ENCODE measurements at places on chromosomes 16 and 17. TPM values are rescaled to one million over a fixed set of nuclear protein-coding genes. Genes with fewer than 3 reads are reported as not detected.

KCNH6 gene
- polyA plus RNA-seq: 1.4 TPM

FTO gene
- polyA plus RNA-seq: 87.3 TPM

IRF8 gene
- 5.5 TPM for polyA plus RNA-seq

MT1M gene
- polyA plus RNA-seq: not detected

KRTAP4-4 gene
- polyA plus RNA-seq: not detected

TP53TG3C gene
- not detected for polyA plus RNA-seq

- DNase-seq: peak; percentile 65
Observed at GRCh38 chr17:70168977-70169708, at the start of gene KCNJ2. Gene KCNJ2, plus strand, starts transcription at chr17:70169532. Its CDS starts 5,508 bp downstream, at chr17:70175040.

DNA sequence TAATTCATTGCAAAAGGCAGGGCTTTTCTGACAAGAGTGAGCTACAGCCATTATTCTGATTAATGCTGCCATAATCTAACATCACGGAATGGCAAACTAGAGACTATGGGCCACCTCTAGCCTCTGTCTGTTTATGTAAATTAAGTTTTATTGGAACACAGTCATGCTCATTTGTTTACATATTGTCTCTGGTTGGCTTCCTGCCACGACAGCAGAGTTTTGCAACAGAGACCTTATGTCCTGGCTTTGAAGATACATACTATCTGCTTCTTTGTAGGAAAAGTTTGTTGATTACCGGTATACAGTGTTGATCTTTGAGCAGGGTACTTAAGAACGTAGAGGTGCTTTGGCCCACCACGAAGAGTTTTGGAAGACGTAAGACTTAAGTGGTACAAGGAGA is 715.9 kb upstream of the RBFOX1 start:
- no peak for DNase-seq

- no peak for DNase-seq
Observed at GRCh38 chr17:2874189-2874686, 78.0 kb downstream of the RAP1GAP2 start.

DNA sequence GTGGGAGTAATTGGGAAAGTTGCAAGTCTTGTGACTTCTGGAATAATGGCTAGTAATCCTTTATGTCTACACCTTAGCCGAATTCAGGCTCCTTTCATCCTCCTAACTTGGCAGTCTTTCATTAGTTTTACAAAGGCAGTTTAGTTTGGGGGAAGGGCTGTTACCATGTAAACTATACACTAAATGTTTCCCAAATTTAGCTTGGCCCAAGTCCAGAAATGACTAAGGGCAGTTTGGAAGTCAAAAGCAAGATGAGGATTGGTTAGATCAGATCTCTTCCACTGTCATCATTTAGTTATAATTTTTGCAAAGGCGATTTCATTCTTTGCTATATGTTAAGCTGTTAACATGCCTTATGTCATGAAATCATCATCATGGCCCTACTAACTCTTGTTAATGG is 115.4 kb upstream of the CACNG3 start:
- DNase-seq: no peak

DNA sequence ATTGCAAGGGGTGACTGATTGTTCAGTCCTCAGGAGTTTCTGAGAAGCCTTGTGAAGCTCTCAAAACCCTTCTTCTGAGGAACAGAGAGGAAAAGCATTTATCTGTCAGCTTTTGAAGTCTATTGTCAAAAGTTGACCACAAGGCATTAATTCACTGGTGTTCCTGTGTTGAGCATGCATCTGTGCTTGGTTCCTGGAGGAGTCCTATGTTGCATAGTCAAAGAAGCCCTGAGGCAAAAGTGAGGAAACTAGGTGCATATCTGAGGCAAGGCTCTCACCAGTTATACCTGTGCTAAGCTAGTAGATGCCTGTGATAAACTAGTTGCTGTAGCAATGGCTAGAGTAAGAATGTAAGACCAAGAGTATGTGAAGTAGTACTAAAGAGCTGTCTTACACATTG is 1.8 kb upstream of the HEATR6 start:
- DNase-seq: no peak

DNA sequence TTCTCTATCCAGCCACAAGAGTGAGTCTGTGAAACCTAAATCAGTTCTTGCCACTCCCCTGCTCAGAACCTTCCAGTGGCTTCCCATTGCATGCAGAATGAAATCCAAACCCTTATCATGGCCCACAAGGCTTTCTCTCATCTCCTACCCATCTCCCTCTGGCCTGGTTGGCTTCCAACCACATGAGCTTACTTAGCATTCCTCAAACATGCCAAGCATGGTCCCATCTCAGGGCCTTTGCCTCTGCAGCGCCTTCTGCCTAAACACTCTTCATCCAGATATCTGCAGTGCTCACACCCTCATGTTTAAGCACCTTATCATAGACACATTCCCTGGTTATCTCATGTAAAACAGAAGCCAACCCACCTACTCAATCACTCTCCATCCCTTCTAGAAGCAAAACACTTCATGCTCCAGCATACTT is 15.5 kb downstream of the TK2 start:
- DNase-seq: no peak

GRCh38 chr17:78751447-78752161 is 30.5 kb downstream of the CYTH1 start:
- DNase-seq: no peak

DNA sequence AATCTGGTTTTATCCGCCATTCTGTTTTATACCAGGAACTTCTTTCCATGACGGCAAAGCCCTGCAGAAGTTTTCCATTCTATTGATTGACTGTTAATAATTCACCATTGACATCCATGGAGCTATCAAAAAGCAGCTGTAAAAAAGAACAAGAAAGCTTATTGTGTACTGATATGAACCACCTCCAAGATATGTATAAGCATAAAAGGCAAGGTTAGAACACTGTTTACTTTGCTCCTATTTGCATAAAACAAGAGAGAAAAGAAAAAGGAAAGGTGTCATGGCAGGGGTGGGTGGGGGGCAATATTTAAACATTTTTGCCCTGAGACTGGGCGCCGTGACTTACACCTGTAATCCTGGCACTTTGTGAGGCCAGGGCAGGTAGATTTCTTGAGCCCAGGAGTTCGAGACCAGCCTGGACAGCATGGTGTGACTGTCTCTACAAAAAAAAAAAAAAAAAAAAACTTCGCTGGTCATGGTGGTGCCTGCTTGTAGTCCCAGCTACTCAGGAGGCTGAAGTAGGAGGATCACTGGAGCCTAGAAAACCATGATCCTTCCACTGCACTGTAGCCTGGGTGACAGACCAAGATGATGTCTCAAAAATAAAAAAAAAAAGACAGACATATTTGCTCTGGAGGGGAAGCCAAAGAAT is 52.5 kb downstream of the TMEM114 start:
- no peak for DNase-seq

DNA sequence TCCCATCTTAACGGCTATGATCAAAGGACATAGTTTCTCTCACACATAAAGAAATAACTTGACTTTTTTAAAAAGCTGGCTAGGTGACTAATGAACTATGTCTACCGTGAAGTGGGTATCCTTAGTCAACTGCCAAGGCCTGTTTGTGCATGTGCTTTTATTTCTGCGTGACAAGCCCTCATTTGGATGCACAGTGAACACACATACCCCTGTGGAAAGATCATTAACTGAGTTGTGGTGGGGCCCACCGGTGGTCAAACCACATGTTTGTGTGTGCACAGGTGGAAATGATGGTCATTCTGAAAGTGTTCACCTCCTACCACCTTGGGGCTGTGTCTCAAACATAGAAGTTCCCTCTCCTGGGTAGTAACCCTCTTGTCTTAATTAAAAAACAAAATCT is 256.1 kb upstream of the SALL1 start:
- DNase-seq: no peak

GRCh38 chr16:72111657-72112451 is 18.2 kb downstream of the DHX38 start:
- no peak for DNase-seq

DNA sequence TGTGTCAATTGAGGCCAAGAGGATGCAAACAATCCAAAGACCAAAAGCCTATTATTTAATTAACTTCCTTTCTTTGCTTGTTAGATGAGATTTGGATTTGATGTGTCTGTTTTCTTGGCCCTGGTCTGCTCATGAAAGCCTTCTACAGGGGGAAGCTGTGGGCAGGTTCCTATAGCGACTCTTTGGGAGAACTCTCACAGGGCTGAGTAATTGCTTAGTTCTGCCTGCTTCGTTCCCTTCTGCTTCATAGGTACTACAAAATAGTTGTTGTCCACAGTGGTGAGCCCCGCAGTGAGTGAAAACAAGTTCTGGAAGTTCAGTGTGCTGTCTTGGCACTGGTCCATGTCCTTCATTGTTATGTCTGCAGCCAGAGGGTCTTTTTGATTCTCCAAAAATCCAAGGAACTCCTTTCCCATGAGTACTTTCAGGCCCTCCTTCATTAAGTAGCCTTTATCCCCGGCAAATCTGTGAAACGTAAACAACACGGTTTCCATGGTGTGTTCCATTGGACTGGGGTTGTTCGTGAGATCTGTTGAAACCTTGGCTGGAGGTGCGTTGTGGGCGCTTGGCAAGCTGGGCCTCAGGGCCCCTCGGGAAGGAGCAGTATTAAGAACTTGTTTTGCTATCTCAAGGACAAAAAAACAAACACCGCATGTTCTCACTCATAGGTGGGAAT is 30.0 kb upstream of the ANKRD40CL start:
- no peak for DNase-seq

DNA sequence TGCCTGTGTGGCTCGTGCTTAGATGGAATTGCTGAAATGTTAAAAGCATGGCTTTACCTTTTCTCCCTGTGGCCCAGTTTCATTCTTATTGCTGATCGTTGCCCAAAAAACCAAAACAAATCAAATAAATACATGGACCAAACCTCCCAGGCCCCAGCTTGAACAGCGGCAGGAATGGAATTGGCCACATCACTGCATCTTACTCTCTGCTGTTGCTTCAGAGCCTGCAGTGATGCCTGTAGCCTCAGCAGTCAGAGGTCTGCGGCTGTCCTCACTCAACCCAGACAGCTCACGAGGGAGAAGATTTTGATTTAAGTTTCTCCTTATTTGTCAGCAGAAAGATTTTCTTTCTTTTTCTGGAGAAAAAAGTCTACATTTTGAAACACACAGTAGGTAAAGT is 91.5 kb downstream of the NPIPB11 start:
- no peak for DNase-seq

GRCh38 chr16:89230255-89230654 is 12.8 kb downstream of the ZNF778 start:
- DNase-seq: no peak

GRCh38 chr16:56048425-56049105 is 142.7 kb upstream of the GNAO1 start:
- no peak for DNase-seq

GRCh38 chr17:10992106-10992880 is 154.4 kb upstream of the PIRT start:
- peak; percentile 31 for DNase-seq

DNA sequence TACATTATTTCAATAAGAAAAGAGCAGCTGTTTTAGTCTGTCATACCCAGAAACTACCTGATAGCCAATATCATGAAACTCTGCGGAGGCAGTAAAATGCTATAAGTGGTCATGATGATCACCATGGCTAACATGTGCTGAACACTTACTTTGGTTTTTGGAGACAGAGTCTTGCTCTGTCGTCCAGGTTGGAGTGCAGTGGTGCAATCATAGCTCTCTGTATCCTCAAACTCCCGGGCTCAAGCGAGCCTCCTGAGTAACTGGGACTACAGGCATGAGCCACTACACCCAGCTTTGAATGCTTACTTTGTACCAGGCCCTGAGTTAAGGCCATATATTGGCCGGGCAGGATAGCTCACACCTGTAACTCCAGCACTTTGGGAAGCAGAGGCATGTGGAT is 101.2 kb upstream of the DHX40 start:
- DNase-seq: no peak

DNA sequence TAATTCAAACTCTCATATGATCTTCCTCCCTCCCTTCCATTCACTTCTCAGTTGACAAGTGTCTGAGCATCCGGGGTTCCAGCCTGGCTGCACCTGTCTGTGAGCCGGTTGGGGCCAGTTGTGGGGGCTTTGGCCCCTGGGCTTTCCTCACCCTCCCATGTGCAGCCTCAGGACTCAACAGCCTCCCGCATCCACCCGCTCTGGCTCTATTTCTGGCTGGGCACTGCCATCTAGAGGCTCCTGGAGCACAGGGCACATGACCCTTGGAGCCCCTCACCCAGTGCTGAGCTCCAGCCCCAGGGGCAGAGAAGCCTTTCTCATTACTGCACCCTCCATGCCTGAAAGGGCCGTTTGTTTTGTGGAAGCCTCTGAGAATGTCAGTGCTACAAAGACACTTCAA is 43.3 kb downstream of the HAPSTR1 start:
- DNase-seq: no peak

DNA sequence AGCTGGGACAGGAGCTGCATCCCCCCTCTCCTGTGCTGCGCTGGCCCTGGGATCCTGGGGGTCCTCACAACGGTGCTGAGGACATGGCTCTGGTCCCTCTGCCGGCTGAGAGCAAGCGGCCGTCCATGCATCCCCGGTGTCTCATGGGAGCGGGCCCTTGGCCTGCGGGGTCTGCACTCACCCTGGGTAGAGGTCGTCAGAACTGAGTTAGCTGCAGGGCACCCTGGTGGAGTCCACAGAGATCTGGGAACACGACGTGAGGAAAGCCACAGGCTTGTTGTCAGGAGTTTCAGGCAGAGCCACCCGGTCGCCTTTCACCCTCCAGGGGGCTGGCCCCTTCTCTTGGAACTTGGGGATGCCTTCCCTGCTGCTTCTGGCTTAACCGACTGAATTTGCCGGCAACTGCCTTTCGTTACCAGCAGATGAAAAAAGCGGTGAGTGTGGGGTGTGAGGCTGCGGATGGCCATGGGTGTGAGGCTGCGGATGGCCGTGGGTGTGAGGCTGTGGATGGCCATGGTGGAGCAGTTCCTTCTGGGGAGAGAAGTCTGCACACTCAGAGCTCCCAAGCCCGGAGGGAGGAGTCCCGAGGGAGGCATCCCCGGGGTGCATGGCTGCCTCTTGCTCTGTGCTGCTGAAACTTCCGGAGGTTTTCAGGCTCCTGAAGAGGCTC is 81.7 kb downstream of the LMF1 start:
- DNase-seq: no peak

- DNase-seq: no peak
Observed at GRCh38 chr17:69130627-69131296, 10.9 kb downstream of the ABCA6 start.

GRCh38 chr17:33858682-33859081 is 396.4 kb upstream of the CCL2 start:
- no peak for DNase-seq

GRCh38 chr17:82648742-82649331 is 593 bp upstream of the WDR45B start:
- DNase-seq: no peak

- DNase-seq: no peak
Observed at GRCh38 chr17:41457676-41458075, 9.5 kb downstream of the KRT32 start.

DNA sequence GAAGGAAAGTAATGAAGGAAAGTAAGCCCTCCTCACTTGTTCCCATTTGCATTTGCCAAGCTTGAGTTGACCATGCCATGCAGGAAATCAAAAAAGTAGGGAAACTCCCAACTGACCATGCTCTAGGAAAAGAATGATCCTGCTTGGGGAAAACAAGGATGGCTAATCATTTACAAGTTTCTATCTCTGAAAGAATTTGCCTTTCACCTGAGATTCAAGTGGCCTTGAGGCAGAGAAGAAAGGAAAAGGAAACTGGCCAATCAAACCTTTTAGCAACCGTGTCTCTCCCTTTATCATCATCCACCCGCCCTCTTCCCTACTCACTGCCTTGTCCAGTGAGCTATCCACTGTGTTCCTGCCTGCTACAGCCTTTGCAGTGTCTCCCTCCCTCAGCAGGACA is 757.2 kb upstream of the SOX9 start:
- DNase-seq: no peak

GRCh38 chr17:3956983-3957382 is 7.3 kb downstream of the ATP2A3 start:
- DNase-seq: no peak
